Suppressor macrophage treated with lipopolysaccharide for 4 hours (primary cell): ENCODE measurements at places on chromosomes 12 and 14.

DNA sequence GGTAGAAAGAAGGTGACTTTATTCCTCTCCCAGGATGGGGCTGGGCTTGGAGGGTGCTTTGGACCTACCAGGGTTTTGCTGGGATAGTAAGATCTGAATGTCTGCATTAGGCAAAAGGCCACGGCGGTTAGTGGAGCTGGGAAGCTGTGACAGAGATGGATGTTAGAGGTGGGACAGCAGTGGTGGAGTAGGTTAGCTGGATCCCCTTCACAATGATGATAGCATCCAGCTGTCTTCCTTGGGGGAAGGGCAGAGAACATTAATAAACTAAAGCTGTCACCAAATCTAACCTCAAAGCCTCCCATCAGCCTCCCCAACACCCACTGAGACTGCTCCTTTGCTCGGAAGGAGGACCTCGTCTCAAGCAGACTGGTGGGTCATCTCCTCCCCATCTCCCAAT is 104.8 kb downstream of the GPATCH2L start:
- no peak for DNase-seq

- no peak for DNase-seq
These were observed 6.1 kb downstream of the CFAP73 start for GRCh38 chr12:113155646-113156045.

GRCh38 chr12:103728323-103728722 is 112.7 kb downstream of the NT5DC3 start:
- no peak for DNase-seq

DNA sequence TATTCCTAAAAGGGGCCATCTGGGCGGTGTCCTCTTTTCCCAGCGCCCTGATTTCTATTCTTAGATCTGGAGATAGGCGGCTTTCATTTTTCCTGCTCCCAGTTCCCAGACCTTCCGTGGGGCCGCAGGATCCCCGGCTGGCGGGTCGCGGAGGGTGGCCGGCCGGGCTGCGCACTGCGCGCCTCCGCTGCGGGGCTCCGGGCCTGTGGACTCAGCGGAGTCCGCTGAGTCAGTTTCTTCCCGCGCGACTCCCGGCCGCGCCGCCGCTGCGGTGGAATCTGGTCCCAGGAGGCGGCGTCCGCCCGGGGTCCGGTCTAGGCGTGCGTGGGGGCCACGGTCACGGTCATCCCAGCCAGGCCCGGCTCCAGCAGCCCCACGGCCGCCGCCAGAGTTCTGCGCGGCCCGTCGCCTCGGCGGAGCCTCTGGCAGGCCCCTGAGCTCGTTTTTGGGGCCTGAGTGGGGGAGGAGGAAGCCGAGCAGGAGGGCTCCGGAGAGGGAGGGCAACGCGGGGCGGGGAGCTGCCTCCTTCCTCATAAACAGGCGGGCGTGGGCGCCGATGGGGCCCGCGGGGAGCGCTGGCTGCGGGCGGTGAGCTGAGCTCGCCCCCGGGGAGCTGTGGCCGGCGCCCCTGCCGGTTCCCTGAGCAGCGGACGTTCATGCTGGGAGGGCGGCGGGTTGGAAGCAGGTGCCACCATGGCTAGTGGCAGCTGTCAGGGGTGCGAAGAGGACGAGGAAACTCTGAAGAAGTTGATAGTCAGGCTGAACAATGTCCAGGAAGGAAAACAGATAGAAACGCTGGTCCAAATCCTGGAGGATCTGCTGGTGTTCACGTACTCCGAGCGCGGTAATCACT is at the start of gene LRRK2:
TSS of gene LRRK2 (plus strand) at position 559 of the 853 bp plus-strand sequence. CDS start at position 694, 135 bp downstream.
- peak; percentile 73 for DNase-seq

DNA sequence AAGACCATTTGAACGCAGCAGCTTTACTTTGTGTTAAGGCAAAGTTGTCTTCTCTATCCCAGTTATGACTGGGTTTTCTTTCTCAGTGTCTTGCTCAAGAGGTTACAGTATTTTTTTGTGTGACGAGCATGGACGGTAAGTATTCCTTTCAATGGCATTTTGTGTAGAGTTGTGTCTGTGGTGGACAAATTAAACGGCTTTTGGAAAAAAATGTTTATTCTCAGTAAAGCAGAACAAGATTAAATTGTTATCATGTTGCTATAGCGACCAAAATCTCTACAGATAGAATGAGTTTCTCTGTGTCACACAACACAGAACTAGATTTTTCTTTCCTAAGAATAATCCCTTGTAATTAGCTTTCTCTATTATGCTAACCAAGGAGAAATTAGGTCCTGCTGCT is 417.1 kb downstream of the AEBP2 start:
- no peak for DNase-seq

DNA sequence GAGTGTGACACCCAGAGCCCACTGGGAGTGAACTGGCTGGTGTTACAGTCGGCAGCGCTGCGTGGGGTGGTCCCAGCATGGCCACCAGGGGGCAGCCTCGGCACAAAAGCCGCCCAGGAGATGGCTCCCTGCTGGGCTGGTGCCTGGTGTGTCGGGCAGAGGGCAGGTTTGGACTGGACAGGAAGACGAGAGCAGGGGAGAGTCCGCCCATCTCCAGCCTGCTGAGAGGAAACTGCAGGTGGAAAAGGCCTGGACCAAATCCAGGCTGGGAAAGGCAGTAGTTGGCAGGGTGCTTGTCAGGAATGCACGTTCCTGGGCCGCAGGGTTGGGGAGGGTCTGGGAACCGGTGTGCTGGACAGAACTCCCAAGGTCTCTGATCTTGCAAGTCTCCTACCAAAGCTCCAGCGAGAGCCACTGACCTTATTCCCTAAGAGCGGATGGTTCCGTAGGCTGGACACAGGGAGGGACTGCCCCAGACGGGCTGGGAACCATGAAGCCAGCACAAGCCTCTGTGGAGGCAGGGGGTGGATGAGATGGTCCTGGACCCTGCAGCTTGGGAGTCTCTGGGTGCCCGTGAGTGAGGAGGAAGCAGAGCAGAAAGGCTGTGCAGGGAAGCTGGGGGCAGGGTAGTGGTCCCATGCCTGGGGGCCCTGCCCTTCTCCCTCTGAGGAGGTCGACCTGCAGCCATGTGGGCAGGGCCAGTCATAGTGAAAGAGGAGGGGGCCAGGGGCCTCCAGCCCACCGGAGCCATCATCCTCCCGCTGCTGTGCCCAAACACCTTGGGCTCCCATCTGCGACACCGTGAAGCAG is 1.8 kb downstream of the AHNAK2 start:
- peak; percentile 90 for DNase-seq

DNA sequence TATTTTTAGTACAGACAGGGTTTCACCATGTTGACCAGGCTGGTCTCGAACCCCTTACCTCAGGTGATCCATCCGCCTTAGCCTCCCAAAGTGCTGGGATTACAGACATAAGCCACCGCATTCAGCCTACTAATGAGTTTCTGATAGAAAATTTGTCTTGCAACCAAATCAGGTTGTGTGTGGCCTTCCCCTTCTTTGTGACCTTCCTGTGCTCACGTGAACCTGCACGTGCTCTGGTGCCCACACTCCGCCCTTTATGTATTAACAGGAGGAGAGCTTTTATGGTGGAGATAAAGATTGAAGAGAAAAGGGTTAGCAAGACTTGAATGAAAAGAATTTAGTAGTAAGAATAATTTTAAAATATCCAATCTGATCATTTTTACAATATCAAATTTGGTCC is 343.5 kb upstream of the TMEM132C start:
- DNase-seq, result no peak

DNA sequence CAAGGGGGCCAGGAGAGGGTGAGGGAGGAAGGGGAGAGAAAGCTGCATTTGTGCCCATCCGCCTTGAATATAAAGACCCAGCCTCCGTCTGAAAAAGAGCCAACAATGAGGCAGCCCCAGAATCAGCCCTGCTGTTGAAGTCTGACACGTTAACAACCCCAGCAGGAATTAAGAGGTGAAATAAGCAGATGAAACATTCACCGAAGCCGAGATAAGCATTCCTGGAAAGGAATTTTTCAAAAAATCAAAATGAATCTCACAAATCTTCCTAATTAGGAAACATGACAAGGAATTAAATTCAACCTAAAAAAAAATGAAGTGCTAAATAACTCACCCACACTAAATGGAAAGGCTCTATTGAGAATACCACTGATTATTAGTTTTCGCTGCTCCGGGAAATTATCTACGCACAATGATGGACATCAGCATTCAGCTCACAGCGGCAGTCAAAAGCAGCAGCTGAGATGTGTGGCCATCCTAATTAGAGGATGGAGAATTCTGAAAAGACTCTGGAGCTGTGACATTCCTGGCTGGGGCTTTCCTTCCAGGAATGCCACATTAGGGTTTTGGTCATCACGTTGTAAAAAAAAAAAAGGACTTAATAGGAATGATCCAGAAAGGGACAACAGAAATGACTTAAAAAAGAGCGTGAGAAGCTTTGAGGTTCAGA is 8.2 kb upstream of the PARP11 start:
- no peak for DNase-seq

GRCh38 chr14:92888896-92889295 is 34.1 kb upstream of the CHGA start:
- DNase-seq, result peak; percentile 82

DNA sequence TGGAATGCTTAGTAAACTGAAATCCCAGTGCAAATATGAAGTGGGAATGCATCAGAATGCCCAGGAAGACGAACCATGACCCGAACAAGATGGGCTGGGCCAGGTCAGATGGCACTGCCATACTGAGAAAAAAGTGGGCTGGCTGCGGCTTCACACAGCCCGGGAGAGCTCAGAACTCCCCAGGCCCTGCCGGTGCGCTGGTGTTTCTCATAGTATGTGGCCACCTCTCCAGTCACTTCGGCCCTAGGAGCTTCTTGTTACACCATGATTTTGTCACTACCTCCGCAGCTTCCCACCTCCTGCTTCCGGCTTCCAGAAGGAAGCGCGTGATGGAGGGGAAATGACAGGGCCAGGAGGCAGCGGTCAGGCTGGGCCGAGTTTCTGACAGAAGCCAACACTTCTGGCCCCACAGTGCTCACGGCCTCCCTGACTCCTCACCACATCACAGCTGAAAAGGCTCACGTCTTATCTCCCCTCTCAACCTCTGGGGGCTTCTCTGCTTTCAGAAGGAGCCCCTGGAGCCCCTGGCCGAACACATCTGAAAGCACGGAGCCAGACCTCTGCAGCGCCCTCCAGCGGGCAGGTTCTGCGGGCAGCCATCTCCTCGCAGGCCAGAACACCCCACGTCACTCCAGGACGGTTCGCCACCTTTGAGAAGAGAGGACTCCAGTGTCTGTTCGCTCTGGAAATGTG is 30.7 kb downstream of the DAD1 start:
- no peak for DNase-seq

DNA sequence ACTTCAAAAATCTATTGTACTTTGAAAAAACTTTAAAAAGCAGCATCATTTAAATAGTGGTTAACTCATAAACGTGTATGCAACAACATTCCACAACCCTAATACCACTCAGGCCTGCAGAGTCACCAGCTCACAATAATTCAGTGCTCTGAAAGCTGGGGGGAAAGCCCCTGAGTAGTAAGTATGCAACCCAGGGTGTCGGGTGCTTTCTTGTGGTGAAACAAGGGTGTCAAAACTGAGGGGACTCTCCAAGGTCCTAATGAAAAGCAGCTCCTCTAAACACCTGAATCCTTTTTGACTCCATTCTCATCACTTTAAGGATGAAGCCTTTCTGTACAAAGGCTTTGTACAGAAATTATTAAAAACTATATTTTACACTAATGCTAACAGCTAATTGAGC is 33.7 kb downstream of the FGFR1OP2 start:
- DNase-seq, result no peak

- DNase-seq, result peak; percentile 45
These were observed 1.6 kb downstream of the GSG1 start for GRCh38 chr12:13101821-13102375.

- peak; percentile 70 for DNase-seq
These were observed 37.0 kb upstream of the NT5DC3 start for GRCh38 chr12:103877934-103878510.

DNA sequence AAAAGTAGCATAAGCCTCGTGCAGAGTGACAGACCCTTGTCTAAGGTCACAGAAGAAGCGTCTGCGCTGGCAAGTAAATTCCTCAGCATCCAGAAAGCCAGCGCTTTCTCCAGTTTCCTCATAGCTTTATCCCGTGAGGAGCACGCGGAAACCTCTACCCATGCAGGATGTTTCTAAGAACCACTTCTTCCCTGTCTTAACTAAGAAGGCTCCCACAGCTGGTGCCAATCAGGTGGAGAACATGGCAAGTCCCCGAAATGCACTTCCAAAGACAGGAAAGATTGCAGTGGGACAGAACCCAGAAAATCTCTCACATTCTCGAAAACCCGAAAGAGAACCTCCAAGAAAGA is 968 bp upstream of the ARID4A start:
- peak; percentile 68 for DNase-seq
